Ammon's horn (tissue), 1 donor: ENCODE measurements at places on chromosomes 12 and 14.

DNA sequence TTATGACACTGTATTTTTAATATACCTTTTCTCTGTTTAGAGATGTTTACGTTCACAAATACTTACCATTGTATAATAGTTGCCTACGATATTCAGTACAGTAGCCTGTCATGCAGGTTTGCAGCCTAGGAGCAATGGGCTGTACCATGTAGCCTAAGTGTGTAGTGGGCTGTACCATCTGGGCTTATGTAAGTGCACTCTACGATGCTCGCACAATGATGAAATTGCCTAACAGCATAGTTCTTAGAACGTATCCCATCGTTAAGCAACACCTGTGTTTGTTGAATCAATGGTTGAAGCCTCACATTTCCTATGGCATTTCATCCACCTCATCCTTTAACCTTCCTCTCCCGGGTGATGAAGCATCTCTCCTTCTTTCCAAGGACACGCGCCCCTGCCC, 12.5 kb upstream of the EML1 start:
- no peak for DNase-seq

GRCh38 chr14:105844047-105844630, 317.8 kb downstream of the TMEM121 start:
- DNase-seq: no peak

DNA sequence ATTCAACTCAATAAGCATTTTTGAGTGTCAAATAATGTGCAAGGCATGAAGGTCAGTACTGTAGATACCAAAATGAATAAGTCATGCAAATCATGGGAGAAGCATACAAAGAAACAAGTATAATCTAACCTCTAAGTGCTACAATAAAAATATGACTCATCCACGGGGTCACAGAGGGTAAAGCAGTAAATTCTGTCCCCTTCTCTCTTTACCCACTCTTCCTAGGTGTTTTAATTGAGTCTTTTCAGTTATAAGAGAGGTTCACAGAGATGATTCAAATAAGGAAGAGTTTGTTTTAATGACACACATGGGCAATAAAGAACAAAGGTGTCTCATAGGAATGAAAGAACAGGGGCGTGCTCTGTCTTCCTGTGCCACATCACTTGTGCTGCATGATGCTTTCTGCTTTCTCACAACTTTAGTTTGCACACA, 71.5 kb upstream of the DAAM1 start:
- DNase-seq: no peak

GRCh38 chr12:33703221-33703620, 263.6 kb upstream of the SYT10 start:
- DNase-seq: no peak

GRCh38 chr12:62693376-62694050, 226.9 kb downstream of the MON2 start:
- DNase-seq: no peak

GRCh38 chr12:130796985-130797686, 41.9 kb downstream of the STX2 start:
- no peak for DNase-seq

- DNase-seq: no peak
Observed at GRCh38 chr14:28745176-28745575, 21.4 kb upstream of the FOXG1 start.

DNA sequence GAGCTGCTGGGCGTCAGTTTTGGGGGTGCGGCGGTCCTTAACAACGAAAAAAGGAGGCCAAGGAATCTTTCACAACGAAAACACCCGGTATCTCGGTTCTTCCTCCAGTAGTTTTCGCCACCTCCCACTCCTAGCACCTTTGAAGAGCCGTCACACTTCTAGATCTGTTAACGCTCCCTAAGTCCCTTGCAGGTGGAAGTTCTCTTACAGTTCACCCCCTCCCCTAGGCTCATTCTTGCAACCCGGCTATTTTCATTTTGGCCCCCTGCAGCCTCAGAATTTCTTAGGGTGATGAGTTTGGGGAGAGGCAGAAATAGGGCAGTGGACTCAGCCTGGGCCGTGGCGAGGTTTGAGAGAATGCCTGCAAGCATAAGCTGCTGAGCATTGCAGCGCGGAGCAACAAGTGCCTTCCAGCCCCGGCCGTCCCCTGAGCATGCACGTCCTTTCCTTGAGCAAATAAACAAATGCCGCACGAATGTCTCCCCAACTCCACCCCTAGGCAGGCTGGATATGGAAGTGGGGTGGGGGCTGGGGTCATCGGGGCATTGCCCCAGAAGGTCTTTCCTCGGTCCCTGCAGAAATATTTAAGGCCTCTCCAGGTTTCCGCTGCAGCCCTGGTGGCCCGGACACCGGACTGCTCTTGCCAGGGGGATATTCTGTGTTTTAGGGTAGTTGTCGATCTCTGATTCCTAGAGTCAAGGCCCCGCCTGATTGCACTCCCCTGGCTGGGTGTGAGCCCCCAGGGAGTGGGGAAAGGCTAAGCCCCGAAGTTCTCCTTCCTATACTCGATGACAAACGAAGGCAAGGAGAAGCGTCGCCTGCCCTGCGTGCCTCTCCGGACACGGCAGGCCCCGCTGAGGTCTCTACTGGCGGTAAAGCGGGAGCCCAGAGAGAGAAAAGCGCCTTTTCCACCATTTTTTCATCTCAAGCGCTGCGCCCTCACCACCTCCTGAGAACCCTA, 1.6 kb downstream of the RFX4 start:
- no peak for DNase-seq

DNA sequence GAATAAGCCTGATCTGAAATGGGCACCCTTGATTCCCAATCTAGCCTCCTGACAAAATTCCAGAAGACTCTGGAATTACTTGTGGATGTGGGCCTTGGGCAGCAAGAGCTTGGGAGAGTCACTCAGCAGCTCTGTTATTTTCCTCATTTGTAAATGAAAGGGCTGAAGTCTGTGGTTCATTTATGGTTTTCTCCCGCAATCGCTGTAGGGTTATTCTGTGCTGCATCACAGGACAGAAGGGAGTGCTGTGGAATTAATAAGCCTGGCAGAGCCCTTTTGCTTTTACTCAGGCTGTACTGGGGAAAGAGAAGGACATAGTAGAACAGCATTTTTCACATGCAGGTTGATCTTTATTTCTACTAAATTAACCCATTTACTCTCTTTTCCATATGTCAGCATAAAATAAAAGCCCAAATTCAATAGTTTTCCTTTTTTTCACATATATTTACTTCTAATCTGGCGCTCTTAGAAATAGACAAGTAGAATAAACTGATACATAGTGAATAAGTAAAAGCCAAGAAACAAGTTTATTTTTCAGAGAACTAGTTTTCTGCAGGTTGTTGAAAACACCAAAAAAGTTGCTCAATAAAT, 49.2 kb downstream of the DUSP16 start:
- peak; percentile 67 for DNase-seq

- DNase-seq: peak; percentile 68
Observed at GRCh38 chr14:64762044-64763034, 58.1 kb downstream of the PLEKHG3 start.

GRCh38 chr12:99704036-99704435, 56.5 kb downstream of the GARIN6 start:
- peak; percentile 67 for DNase-seq

DNA sequence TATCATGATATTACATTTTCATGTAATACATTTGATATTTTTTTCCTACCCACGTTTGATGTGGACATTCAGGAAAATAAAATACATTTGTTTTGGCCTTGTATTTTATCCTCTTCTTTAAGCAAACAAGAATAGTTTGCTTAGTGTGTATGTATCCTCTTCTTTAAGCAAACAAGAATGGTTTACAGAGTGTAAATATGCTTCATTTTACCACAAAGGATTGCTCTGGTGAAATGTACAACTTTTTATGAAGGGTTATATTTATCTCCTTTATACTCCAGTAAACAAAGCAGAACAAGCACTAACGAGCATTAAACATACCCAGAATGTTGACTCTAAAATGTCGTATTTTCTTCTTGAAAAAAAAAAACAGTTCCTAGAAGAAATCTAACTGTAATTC, 244.7 kb downstream of the KCNH5 start:
- DNase-seq: no peak

DNA sequence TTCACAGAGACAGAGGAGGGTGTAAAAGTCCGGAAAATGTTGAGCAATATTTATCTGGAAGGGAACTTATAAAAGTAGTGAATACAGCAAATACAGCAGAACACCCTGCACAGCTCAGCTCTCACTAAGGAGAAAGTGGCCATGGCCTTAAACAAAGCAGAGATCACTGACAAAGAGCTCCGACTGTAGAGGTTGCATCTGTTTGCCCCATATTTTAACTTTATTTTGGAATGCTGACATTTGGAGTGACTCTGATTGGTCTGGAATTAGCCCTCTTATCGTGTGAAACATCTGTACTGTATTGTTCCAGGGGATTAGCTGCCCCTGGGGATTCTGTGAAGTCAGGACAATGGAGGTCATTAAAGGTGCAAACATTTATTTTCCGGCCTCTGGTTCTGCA, 1275.7 kb upstream of the FLRT2 start:
- DNase-seq: no peak

DNA sequence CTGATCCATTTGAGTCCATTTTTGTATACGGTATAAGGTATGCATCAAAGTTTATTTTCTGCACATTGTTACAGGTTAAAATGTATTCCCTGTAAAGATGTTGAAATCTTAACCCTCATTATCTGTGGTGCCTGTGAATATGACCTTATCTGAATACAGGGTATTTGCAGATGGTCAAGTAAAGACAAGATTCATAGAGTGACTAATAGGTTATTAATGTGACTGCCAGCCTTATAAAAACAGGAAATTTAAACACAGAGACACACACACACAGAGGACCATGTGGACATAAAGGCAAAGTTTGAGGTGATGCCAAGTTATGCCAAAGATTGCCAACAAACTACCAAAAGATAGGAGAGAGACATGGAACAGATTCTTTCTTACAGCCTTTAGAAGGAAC, 347.2 kb upstream of the DCN start:
- DNase-seq: no peak

- no peak for DNase-seq
Observed at GRCh38 chr14:95163132-95163531, 5.8 kb upstream of the DICER1 start.

DNA sequence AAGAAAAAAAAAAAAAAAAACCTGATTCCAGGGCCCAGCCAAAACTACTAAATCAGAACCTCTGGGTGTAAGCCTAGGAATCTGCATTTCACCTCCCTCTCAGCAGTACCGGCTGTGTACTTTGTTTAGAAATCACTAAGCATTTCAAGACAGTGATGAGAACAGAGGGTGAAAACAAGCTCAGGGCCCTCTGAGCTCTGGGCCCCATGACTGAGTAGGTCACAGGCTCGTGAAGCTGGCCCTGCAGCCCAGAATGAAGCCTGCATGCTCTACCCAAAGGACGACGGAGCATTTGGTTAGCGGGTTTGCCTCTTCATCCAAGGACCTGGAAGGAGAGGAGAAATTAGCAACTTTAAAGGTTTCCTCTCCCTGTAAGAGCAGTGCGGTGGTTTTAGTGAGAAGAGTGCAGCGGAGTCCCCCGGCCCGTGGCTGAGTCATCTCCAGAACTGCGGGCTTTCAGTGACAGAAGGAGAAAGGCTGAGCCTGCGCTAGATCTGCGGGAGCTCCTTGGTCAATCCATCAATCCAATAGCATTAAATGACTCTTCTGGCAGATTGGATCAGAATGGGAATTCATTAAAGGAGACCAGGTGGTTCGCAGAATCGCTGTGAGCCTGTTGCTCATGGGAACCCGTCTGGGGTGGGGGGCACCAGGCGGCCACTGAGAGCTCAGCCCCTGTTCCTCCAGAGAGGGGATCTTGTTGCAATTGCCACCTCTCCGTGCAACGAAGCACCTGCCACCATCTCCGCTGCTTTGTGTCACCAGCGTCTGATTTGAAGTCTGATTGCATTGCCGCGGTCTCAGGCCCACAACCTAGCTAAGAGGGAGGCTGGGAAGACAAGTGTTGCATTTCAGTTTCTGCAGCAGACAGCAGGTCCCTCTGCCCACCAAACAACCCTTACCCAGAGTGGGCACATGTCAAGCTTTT, 7.3 kb downstream of the IL31 start:
- DNase-seq: no peak

GRCh38 chr14:81298911-81299310, 78.2 kb upstream of the GTF2A1 start:
- DNase-seq: no peak

DNA sequence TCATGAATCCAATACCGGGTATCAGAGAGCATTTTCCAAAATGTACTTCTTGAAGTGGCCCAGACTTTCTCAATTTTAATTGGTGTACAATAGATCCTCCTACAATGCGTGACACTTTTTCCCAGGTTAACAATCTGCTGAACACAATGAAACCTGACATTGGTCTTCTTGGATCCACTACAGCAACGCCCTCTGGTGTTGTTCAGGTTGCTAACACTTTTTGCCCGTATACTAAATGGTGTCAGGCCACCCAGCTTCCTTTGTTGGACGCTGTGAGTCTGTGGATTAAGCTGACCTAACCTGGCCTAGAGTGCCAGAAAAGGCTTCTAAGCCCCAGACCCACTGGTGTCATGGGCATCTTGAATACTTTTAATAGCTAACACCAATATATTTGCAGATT, 89.2 kb downstream of the KCNK10 start:
- DNase-seq: no peak

DNA sequence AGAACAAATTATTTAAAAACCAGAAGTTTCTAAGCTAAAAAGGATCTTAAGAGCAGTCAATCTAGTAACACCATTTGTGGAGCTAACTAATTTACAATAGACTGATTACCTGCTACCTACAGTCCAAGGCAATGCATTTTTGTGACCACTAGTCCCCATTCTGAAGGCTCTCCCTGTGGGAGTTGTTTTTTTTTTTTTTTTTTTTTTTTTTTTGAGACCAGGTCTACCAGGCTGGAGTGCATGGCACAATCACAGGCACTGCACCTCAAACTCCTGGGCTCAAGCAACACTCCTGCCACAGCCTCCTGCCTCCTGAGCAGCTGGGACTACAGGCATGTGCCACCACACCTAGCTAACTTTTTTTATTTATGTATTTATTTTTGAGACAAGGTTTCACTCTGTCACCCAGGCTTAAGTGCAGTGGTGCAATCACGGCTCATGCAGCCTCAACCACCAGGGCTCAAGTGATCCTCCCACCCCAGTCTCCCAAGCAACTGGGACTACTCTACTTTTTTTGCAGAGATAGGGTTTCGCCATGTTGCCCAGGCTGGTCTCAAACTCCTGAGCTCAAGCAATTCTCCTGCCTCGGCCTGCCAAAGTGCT, 3.9 kb downstream of the GNPTAB start:
- no peak for DNase-seq

GRCh38 chr14:93304771-93305170, 28.1 kb downstream of the BTBD7 start:
- no peak for DNase-seq

- DNase-seq: no peak
Observed at GRCh38 chr12:44246482-44247105, 410.7 kb downstream of the TMEM117 start.

- DNase-seq: no peak
Observed at GRCh38 chr12:113359939-113360748, 1.8 kb downstream of the PLBD2 start.

- no peak for DNase-seq
Observed at GRCh38 chr14:101857226-101857625, 95.7 kb downstream of the PPP2R5C start.

GRCh38 chr14:93954516-93954830, 21.9 kb downstream of the ASB2 start:
- DNase-seq: no peak

DNA sequence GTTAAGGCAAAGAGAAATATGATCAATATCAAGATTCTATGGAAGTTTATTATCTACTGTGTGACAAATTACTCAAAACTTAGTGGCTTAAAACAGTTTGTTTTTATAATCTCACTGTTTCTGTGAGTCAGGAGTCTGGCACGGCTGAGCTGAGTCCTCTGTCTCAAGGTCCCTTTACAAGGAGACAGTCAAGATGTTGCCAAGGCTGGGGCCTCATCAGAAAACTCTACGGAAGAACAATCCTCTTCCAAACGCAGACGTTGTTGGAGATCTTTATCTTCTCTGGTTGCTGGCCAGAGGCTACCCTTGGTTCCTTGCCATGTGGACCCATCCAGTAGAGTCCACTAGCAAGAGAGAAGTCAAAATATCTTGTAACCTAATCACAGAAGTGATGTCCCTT, 100.6 kb upstream of the CCND2 start:
- DNase-seq: no peak
